ENCODE measurements at places on chromosomes 7 and 10. TPM values are rescaled to one million over a fixed set of nuclear protein-coding genes. Genes with fewer than 3 reads are reported as not detected.

Gene SPDYE16
- total RNA-seq, result not detected

DNA sequence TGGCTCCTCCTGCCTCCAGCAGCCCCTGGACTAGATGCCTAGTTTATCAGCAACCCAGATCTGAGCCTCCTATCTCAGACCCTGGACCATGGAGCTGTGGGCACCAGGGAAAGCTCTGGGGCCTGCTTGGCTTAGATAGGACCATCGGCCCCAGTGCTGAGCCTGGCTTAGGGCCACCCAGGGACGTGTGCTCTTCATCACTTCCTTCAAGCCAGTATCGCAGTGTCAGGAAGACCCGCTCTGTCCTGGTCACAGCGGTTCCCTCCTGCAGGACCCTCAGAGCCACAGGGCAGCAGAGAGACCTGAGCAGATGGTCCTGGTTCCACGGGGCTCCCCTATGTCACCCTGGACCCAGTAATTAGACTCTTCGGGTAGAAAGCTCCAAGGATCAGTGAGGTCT lies 105.7 kb upstream of the FAM20C start:
- no peaks in the 10 kb centered on the region for H3K36me3 ChIP-seq
- no peak overlapping the region for H3K4me3 ChIP-seq
- H3K27ac ChIP-seq, result no peak overlapping the region
- H3K4me1 ChIP-seq, result peaks cover 27% of the 10 kb centered on the region

DNA sequence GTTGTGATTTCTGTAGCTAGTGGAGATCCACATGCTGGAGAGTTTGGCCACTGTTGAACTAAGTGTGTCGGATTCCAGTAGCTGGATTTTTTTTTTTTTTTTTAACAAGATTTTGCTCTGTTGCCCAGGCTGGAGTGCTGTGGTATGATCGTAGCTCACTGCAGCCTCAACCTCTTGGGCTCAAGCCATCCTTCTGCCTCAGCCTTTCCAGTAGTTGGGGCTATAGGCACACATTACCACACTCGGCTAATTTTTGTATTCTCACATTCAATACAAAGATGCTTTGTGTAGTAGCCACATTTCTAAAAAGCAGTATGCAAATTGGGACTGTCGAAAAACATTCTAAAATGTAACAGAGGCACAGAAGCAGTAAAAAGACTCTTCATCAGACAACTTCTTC lies 63.5 kb downstream of the RABGEF1 start:
- H3K4me1 ChIP-seq, result no peaks in the 10 kb centered on the region
- H3K36me3 ChIP-seq, result peaks cover 85% of the 10 kb centered on the region
- no peak overlapping the region for H3K4me3 ChIP-seq
- no peaks in the 10 kb centered on the region for H3K27me3 ChIP-seq
- peak; percentile 18 for DNase-seq
- no peak overlapping the region for H3K27ac ChIP-seq

- H3K4me3 ChIP-seq, result peak overlapping the region; percentile 90
- no peaks in the 10 kb centered on the region for H3K4me1 ChIP-seq
- no peaks in the 10 kb centered on the region for H3K36me3 ChIP-seq
- H3K27me3 ChIP-seq, result no peaks in the 10 kb centered on the region
- peak; percentile 78 for DNase-seq
- H3K27ac ChIP-seq, result no peak overlapping the region
These were observed 714 bp upstream of the KCND2 start for GRCh38 chr7:120272261-120272660.

Gene ADAMTS14
- 0.97 TPM for total RNA-seq

Gene OR9A2
- total RNA-seq, result not detected

DNA sequence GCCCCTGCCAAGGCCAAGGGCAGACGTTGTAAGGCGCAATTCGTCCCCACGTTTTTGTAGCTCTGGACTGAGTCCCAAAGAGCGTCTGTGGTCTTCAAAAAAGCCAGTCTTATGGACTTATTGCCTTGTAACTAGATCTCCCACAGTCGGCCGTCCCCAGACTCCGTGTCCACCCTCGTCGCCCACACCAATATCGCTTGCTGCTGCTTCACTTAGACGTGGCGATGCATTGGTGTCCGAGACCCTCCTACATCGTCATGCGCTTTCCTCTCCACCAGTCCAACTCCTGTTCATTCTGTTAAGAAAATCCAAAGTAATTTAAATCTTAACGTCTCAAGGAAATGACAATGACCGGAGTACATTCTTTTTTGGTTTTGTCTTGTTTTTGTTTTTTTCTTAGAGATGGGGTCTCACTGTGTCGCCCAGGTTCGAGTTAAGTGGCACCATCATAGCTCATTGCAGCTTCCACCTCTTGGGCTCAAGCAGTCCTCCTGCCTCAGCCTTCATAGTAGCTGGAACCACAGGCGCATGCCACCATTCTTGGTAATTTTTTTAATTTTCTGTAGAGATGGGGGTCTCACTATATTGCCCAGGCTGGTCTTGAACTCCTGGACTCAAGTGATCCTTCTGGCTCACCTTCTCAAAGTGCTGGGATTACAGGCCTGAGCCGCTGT lies 851 bp downstream of the KIFBP start:
- peaks cover 42% of the 10 kb centered on the region for H3K4me1 ChIP-seq
- peaks cover 13% of the 10 kb centered on the region for H3K36me3 ChIP-seq
- no peaks in the 10 kb centered on the region for H3K27me3 ChIP-seq
- H3K27ac ChIP-seq, result peak overlapping the region; percentile 73

GRCh38 chr10:89134963-89135362 lies 72.2 kb downstream of the CH25H start:
- no peak overlapping the region for H3K27ac ChIP-seq
- DNase-seq, result no peak
- H3K4me3 ChIP-seq, result no peak overlapping the region
- H3K4me1 ChIP-seq, result peaks cover 20% of the 10 kb centered on the region

All from GM23248 (cell line).